HCT116 (cell line): ENCODE measurements at places on chromosomes 6 and 20.

GRCh38 chr6:80437221-80437620 is 330.8 kb downstream of the BCKDHB start:
- DNase-seq: no peak

- no peak for DNase-seq
Observed at GRCh38 chr6:89492025-89492640, 59.2 kb downstream of the ANKRD6 start.

DNA sequence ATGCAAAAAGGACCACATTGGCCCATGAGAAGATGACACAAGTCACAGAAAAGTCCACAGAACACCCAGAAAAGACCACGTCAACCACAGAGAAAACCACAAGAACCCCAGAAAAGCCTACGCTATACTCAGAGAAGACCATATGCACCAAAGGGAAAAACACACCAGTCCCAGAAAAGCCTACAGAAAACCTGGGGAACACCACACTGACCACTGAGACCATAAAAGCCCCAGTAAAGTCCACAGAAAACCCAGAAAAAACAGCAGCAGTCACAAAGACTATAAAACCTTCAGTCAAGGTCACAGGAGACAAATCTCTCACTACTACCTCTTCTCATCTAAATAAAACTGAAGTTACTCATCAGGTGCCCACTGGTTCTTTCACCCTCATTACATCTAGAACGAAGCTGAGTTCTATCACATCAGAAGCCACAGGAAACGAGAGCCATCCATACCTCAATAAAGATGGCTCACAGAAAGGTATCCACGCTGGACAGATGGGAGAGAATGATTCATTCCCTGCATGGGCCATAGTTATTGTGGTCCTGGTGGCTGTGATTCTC is 11.2 kb downstream of the MUCL3 start:
- no peak for DNase-seq

DNA sequence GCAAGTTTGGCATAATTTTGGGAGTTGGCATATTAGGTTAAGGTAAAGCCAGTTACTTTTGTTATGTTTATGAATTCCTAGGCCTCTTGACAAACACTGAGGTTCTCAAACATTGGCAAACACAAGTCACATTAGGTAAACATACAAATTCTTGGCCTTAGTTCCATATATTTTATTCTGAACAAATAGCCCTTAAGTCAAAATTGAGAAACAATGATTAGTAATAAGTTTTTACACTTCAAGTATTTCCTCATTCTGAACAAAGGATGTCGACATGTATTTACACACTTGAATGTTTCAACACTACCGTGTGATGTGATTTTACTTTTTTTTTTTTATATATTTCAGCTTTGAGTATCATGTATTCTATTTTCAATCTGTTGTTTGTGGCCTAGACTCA is 3.8 kb upstream of the ECHDC1 start:
- DNase-seq: no peak

DNA sequence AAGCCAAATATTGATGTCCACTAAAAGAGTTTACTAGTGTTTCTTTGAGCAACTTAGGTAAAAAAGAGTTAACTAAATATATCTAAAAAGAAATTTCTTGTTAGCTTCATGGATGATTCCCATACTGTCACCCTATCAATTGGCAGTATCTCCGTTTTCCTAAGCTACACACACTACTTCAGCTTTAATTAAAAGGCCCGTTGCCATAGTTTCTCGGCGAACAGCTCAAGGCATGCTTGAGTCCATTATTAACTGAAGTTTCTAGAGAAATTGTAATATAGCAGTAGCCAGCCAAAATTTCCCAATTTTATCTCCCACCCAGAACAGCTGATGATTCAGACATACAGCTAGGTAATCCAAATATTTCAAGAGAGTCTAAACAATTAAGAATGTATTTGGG is 20.0 kb upstream of the BEND6 start:
- no peak for DNase-seq

DNA sequence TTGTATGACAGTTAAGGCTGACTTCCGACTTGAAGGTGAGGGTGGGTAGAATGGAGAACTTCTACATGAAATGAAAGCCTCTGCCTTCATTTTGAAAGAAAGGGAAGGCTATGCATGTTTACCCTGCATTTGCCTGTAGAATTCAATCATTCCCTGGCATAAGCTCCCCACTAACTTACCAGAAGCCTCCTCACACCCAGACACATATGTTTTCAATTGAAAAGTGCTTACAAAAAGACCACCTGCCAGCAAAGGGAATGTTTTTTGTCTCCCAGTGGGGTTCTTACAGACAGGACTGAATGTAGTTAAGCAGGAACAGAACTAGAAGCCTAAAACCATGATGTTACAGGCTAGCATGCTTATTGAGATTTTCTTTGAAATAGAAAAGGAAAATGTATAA is 392.1 kb upstream of the HSF2 start:
- no peak for DNase-seq

- no peak for DNase-seq
Observed at GRCh38 chr6:14371530-14371929, 254.0 kb downstream of the CD83 start.
